ENCODE measurements at places on chromosomes 16 and 17.

DNA sequence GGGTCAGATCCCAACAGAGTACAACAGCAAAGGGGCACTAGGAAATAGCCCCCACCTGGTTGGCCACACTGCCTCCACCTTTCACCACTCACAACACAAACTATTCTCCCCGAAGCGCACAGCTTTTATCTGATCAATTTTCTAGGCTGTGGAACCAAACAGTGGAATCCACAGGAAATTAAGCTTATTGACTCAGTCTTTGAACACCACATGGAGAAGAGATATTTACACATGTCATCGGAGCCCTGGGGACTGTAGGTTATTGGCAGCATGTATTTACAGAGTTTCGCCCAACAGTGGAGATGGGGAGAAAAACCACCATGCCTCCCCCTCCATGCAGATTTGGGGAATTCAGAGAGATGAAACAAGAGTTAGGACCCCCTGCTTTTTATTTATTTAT is 154.8 kb downstream of the XYLT1 start:
- no peak for DNase-seq

DNA sequence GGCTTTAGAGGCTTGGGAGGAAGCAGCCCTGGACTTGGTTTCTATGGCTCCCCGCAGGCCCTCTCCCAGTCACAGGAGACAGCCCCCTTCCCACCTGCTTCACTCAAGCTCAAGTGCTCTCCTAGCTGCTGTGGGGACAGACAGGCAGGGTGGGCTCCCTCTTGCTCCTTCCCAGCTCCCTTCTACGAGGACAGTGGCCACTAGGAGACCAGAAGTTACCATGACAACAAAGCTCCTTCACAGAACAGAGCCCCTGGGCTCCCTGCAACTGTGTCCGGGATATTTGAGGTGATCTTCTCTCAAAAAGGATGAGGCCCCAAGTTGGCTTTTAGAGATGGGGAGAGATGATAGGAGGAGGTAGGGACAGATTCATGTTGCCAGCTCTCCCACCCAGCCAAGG is 116.3 kb downstream of the AMFR start:
- no peak for DNase-seq

DNA sequence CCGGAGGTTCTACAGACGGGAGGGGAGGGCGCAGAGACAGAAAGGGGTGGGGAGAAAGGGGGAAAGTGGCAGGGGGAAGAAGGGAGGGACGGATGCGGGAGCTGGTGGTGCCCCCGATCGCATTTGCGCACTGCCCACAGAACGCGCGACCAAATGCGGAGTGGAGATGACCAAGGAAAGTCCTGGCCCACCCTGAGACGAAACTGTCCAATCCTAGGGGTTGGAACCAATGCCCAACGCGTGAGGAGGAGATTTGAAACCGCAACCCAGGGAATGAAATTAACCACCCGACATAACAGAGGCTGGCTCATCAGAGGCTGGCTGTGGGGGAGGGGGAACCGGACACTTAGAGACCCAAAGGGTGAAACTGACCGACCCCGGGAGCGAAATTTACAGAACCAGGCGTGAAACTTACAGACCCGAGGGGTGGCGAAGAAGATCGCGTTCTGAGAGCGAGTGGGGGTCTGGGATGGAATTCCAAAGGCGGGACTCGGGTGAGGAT is 1.4 kb downstream of the HES7 start:
- no peak for DNase-seq

- no peak for DNase-seq
Measured at GRCh38 chr16:10578474-10579316, 1.7 kb downstream of the EMP2 start.

GRCh38 chr16:71754652-71755051 is 30.2 kb upstream of the PHLPP2 start:
- no peak for DNase-seq

DNA sequence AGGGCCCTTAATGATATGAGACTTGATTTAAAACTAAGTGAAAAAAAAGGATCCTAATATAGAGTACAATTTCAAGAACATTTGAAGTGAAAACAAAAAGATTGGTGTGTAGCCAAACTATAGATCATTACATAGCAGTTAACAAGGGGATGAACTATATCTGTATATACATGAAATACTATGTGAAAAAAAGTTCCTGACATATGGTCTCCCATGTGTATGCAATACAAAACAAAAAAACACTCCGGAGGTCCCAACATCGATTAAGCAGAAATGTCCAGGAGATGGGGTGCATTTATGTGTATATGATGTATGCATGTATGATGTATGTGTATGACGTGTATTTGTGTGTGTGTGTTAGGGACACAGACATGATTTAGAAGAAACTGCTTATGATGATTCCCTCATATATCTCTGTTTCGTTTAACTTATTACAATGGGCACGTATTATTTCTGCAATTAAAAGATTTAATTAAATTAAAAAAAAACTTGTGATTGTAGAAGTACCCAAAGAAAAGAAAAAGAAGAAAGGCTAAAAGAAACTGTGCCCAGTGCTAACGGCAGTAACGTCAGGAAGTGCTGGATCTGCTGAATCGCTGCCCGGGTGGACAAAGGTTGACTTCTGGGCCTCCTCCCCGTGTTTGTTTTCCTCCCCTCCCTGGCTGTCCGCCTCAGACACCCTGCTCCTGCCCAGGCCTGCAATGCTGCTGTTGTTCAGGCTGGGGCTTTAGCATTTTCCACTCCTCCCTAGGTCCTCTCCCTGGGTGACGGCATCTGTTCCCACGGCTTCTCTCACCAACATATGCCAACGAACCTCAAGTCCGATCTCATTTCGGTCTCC is 36.9 kb downstream of the TBX4 start:
- DNase-seq = no peak

- DNase-seq = no peak
Measured at GRCh38 chr16:81238296-81239011, at the start of gene BCO1. Gene BCO1 (plus strand): TSS chr16:81238689. CDS start chr16:81238909, 220 bp downstream.

DNA sequence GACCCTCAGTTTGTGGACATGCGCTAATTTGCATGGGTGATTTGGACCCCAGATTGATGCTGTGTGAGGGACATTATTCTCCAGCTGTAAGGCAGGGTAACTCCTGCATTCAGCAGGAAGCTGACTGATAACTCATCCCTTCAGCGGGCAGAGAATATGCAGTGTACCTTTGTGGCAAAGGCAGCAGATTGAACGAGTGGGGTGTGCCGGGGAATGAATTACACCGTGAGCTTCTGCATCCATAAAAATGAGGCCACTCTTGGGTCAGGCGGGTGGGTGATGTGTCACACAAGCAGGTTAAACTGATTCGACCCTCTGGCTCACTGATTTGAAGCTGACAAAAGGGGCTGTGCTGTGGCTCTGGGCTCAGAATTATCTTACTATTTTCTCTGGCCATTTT is 128.9 kb upstream of the PMFBP1 start:
- DNase-seq = no peak

GRCh38 chr17:8277317-8277716 is 11.2 kb upstream of the RANGRF start:
- no peak for DNase-seq

GRCh38 chr17:4040784-4041183 is 76.5 kb upstream of the ATP2A3 start:
- no peak for DNase-seq

DNA sequence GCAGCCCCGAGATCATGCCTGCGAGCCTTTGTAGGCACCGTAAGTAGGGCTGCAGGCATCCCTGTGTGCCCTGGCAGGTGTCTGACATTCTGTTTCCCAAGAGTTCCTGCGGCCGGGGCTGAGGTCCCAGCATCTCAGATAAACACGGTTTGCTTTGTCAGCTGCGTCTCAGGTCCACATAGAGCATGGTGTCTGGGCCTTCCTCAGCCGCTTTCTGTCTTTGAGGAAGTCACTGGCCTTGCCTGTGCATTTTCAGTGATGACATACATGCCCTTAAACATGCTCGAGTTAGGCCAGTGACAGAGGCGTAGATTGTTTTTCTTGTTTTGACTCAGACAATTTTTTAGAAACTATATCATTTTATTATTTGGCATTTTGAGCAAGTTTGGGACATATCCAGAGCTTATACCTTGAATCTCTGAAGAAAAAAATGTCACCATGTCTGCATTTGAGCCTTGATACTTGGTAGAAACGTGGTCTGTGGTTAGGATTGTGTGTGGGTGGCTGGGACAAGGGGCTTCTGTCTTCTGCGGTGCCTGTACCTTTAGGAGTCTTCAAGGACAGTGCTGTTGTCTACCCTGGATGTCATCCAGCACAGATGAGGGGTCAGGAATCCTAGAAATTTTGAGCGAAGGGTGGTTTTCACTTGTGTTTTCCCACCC is 105.8 kb downstream of the SNX29 start:
- no peak for DNase-seq

GRCh38 chr17:39867084-39867879 is 720 bp upstream of the ZPBP2 start:
- peak; percentile 34 for DNase-seq

GRCh38 chr16:65817066-65817465 is 549.4 kb upstream of the CDH5 start:
- no peak for DNase-seq

- no peak for DNase-seq
Measured at GRCh38 chr17:73747221-73748002, 103.2 kb upstream of the SDK2 start.

GRCh38 chr16:77610496-77610895 is 111.8 kb upstream of the NUDT7 start:
- no peak for DNase-seq

- no peak for DNase-seq
Measured at GRCh38 chr16:57029161-57030160, 40.1 kb downstream of the NLRC5 start.

DNA sequence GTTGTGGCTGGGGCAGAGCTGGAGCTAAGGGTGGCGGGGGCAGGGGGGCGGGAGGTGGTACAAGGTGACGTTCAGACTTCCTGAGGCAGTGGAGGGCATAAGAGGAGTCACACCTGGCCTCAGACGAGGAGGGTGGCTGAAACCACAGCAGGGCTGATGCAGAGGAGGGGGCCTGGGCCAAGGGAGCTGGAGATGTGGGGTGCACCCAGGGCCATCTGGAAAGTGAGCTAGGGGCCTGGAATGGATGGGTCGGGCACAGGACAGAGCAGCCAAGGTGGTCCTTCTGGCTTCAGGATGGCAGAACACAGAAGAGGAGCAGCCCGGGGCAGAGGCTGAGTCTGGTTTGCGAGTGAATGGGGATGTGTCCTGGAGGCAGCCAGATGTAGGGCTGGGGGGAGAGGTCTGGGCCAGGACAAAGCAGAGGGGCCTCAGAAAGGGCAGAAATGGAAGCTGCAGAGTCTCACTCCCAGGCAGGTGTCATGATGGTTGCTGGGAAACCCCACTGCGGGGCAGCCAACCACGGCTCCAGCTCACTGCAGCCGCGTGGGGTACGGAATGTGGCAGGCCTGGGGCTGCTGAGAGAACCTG is 57.6 kb downstream of the PRMT7 start:
- no peak for DNase-seq

GRCh38 chr16:89420204-89420603 is 70.2 kb downstream of the ANKRD11 start:
- no peak for DNase-seq

DNA sequence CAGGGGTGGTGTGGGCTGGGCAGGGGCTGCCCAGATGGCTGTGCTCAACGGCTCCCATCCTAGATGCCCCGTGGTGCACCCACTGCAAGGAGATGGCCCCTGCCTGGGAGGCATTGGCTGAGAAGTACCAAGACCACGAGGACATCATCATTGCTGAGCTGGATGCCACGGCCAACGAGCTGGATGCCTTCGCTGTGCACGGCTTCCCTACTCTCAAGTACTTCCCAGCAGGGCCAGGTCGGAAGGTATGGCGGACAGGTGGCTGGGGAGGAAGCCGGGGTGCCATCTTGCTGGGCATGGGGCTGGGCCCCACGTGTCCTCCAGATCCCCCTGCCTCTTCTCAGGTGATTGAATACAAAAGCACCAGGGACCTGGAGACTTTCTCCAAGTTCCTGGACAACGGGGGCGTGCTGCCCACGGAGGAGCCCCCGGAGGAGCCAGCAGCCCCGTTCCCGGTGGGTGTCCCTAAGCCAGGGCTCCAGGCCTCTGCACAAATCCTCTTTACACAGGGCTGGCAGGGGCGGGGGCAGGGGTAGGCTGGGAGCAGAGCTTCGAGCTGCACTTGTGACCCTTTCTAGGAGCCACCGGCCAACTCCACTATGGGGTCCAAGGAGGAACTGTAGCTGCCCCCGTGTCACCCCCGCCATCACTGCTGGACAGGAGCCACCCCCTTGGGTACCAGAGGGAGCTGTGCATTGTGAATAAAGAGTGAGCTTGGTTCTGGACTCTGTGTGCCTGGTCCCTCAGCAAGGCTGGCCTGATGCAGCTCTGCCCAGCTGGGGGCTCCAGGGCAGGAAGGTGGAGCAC is 3.7 kb downstream of the PDIA2 start:
- no peak for DNase-seq

DNA sequence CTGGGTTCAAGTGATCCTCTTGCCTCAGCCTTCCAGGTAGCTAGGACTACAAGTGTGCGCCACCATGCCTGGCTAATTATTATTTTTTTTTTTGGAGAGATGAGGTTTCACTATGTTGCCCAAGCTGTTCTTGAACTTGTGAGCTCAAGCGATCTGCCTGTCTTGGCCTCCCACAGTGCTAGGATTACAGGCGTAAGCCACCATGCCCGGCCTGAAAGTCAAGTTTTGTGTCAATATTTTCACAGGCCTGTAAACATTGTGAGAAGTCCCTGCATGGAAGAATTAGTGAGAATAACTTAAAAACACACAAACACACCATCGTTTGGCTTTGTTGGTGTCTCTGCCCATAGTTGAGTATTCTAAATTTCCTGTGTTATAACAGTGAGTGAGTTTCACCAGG is 22.2 kb downstream of the NUP85 start:
- DNase-seq = no peak

DNA sequence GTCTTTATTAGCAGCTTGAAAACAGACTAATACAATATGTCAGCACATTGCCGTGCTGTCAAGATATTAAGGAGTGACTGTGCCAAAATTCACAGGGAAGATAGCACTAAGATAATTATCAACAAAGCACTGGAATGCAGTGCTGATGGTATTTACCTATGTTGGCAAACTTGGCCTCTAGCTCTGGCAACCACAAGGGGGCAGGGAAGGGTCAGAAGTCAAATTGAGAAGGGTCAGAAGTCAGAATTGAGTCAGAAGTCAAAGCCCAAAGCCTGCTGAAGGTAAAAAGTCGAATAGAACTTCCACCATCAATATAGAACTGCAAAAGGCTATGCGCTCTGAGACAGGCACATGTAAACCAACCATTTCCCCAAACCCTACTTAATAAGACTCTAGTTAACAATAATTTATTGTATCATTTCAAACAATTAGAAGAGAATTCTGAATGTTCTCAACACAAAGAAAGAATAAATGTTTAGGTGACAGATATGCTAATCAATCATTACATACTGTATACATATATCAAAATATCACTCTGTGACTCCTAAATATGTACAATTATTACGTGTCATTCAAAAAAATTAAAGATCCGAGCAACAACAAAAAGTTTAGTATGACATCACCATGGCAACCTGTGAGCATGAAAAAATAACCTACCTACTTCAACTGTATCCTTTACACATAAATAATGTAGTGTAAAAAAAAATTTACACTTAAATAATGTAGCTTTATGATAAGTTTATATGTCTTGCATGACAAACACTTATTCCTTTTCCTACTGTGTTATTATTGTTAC is 916.1 kb downstream of the KCNJ2 start:
- DNase-seq = no peak
